ENCODE measurements at places on chromosomes 16 and 17. TPM values are rescaled to one million over a fixed set of nuclear protein-coding genes. Genes with fewer than 3 reads are reported as not detected.

The ZNF785 gene
- total RNA-seq = 16.1 TPM

The PIK3R6 gene
- 0.47 TPM for total RNA-seq

The AGRP gene
- total RNA-seq = not detected

The FBXW10B gene
- 1.1 TPM for total RNA-seq

The TP53TG3C gene
- total RNA-seq = not detected

The CDT1 gene
- 1.6 TPM for total RNA-seq

The PMP22 gene
- total RNA-seq = 12.0 TPM

The PFN1 gene
- total RNA-seq = 53.0 TPM

The HSPB9 gene
- total RNA-seq = not detected

The BAHCC1 gene
- total RNA-seq = 7.6 TPM

The CHST5 gene
- total RNA-seq = 0.16 TPM

The HOXB1 gene
- not detected for total RNA-seq

The LGALS3BP gene
- 24.2 TPM for total RNA-seq

The KRT17 gene
- 0.31 TPM for total RNA-seq

The TEDC2 gene
- total RNA-seq = 8.4 TPM

The EIF4A3 gene
- total RNA-seq = 64.4 TPM

The KRTAP4-9 gene
- not detected for total RNA-seq

The TBX21 gene
- not detected for total RNA-seq

The SPNS3 gene
- 0.47 TPM for total RNA-seq

The ANKFN1 gene
- total RNA-seq = 4.4 TPM

The NMRAL1 gene
- 51.2 TPM for total RNA-seq
